B cell (primary cell): ENCODE measurements at places on chromosomes 4 and X.

GRCh38 chr4:26474551-26474950, 15.7 kb downstream of the CCKAR start:
- no peak for DNase-seq

- no peak for DNase-seq
These were observed 37.3 kb downstream of the AGA start for GRCh38 chr4:177404986-177405385.

- DNase-seq: no peak
These were observed 64.6 kb downstream of the ANAPC4 start for GRCh38 chr4:25441519-25442117.

GRCh38 chr4:113440371-113440770, 321.2 kb downstream of the CAMK2D start:
- no peak for DNase-seq

GRCh38 chr4:83870328-83870950, 334.5 kb downstream of the GPAT3 start:
- DNase-seq: no peak

GRCh38 chrX:74346088-74346487, 42.1 kb downstream of the ZCCHC13 start:
- no peak for DNase-seq
